GM23338 (cell line): ENCODE measurements at places on chromosomes 6 and 20. TPM values are rescaled to one million over a fixed set of nuclear protein-coding genes. Genes with fewer than 3 reads are reported as not detected.

PRICKLE4 gene
- total RNA-seq: 0.66 and 0.89 TPM in 2 replicates

- H3K36me3 ChIP-seq: no peaks in the 10 kb centered on the region
- no peak overlapping the region for H3K4me3 ChIP-seq
- no peak for DNase-seq
- H3K27ac ChIP-seq: no peak overlapping the region
These were observed 174.3 kb downstream of the CDKAL1 start for GRCh38 chr6:20708367-20709124.

- H3K36me3 ChIP-seq: no peaks in the 10 kb centered on the region
- DNase-seq: no peak
- no peak overlapping the region for H3K4me3 ChIP-seq
- H3K27ac ChIP-seq: no peak overlapping the region
- no peaks in the 10 kb centered on the region for H3K4me1 ChIP-seq
These were observed 8.5 kb upstream of the ANGPT4 start for GRCh38 chr20:924639-925038.

- no peak overlapping the region for H3K4me3 ChIP-seq
- no peaks in the 10 kb centered on the region for H3K4me1 ChIP-seq
- no peaks in the 10 kb centered on the region for H3K27me3 ChIP-seq
These were observed 25.8 kb upstream of the TNFRSF21 start for GRCh38 chr6:47335466-47335865.
